Posterior vena cava (tissue), 2 donors: ENCODE measurements at places on chromosomes 6 and 20. TPM values are rescaled to one million over a fixed set of nuclear protein-coding genes. Genes with fewer than 3 reads are reported as not detected.
A peak's percentile ranks its signal among the peaks of the same experiment; 100 is the strongest.

DNA sequence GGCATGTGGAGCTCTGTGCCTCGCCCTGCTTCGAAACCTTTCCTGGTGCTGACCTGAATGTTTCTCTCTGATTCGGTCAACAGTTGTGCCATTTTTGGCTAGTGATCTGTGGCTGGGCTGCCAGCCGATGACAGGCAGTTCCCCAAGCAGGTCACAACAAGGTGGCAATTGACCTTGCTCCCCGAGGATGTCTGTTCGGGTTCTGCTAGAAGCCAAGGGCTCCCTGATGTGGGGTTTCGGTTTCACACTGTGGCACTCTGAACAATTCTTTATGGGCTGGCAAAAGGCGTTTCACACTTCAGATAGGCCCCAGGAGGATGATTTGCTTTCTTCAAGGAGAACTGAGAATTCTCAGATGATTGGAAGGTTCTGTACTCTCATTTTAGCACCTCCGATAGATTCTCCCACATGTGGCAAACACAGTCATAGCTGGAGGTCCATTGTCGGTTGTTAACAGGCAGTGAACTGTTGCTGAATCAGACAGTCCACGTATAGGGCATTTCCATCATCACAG, 135.6 kb downstream of the SLC24A3 start:
- DNase-seq, result no peak

- peak; percentile 10 for DNase-seq
These were observed 52.9 kb upstream of the TAF8 start for GRCh38 chr6:41997456-41997855.

DNA sequence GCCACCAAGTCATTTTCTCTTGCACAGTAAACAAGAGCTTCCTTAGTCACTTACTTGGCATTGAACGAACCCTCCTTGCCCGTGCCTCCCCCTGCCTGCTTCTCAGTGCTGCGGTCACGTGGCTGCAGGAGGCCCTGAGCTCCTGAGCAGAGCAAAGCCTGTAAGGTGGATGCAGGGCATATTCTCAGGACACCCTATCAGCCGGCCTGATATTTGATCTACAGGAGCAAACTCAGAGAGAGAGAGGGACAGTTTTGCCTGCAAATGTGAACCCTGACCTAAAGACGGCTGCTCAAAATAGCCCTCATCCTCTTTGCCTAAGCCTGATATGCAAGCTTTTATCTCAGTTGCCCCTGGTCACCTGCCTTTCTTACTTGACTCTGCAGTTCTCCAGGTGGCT, 93.0 kb upstream of the POPDC3 start:
- no peak for DNase-seq

DNA sequence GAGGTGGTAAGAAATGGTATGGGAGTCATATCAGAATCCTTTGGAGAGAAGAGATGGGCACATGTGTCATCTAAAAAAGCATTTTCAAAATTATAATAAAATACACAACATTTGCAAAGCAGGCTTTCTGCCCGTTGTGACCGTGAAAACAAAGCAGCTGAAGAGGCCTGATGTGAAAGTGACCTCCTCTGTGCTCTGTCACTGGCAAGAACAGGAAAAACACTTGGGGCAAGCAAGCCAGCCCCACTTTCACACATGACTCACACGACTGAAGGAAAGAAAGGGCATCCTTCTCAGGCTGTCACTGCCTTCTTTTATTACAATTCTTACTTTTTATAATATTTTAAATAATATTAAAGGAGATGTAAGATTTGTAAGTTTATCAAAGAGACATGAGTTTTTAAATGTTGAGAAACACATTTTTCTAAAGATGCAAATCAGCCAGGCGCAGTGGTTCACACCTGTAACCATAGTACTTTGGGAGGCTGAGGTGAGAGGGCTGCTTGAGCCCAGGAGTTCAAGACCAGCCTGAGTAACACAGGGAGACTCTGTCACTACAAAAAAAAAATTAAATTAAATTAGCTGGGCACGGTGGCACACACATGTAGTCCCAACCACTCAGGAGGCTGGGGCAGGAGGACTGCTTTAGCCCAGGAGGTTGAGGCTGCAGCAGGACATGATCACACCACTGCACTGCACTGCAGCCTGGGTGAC, 143.7 kb downstream of the BTBD9 start:
- DNase-seq, result no peak

Gene PGC
- total RNA-seq, result not detected

Gene TRIM15
- total RNA-seq, result not detected

Gene TGM3
- not detected for total RNA-seq

Gene RIMS1
- total RNA-seq, result 37.5 TPM
